ENCODE measurements at places on chromosomes 2 and 18.
A peak's percentile ranks its signal among the peaks of the same experiment; 100 is the strongest.

DNA sequence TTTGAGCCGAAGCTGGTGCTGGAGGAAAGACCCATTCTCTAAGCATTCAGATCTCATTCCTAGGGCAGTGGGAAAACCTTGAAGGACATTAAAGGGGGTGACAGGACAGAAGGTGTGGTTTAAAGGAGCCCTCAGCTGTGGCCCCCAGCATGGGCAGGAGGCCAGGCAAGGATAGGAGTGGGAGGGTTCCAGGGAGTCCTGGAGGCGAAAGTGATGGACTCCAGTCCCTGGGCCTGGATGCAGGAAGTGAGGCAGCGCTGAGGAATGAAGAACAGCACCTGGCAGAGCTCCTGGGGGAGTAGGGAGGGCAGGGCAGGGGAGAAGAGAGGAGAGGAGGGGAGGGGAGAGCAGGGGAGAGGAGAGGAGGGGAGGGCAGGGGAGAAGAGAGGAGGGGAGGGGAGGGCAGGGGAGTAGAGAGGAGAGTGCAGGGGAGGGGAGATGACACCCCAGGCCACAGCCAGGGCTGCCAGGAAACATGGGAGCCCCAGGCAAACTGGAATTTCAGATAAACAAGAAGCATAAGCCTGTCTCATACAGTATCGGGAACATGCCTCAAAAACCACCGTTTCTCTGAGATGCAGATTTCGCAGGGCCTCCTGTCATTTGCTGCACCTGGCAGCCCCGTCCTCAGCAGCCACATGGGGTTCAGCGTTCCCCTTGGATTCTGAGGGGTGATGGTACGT, 5.7 kb downstream of the RAMP1 start:
- no peak for DNase-seq

- DNase-seq, result no peak
Observed at GRCh38 chr2:59680863-59681262, 872.6 kb downstream of the BCL11A start.

GRCh38 chr18:21342372-21342771, 100.3 kb downstream of the GREB1L start:
- DNase-seq, result no peak

- peak; percentile 7 for DNase-seq
Observed at GRCh38 chr2:16613539-16614011, 52.1 kb downstream of the CYRIA start.

DNA sequence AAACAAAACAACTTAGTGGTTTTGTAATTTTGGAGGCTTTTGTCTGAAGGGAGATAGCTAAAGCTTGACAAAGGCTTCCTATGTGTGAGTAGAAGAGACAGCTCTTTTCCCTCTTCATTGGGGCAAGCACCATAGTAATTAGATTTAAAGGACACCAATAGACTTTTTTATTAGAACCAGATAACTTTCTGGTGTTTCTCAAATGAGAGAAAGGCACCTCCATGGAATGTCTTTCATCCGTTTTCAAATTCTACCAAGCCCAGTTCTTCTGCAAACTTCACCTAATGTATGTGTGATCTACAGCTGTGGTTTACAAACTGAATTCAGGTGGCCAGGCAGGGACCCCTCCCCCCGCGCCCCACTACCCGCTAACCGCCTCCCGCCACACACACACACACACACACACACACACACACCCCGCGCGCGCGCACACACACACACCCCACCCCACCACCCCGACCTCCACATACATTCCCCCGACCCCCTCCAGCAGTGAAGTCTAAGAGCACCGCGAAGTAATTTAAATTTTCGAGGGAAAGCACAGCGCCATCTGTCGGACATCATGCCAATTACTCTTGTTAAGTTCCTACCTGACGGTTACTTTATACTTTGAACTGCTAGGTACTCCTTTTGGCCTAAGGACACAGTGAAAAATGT, 31.6 kb upstream of the PPP1R1C start:
- DNase-seq, result peak; percentile 64

Measured in CD4-positive, alpha-beta T cell treated with Interleukin-17A for 1 hour (primary cell).